ENCODE measurements at places on chromosomes 5 and 9.

GRCh38 chr5:148828511-148829247 lies 2.3 kb downstream of the ADRB2 start:
- H3K4me1 ChIP-seq = peaks cover 33% of the 10 kb centered on the region
- H3K36me3 ChIP-seq = no peaks in the 10 kb centered on the region
- DNase-seq = no peak
- peak overlapping the region; percentile 61 for H3K4me3 ChIP-seq

DNA sequence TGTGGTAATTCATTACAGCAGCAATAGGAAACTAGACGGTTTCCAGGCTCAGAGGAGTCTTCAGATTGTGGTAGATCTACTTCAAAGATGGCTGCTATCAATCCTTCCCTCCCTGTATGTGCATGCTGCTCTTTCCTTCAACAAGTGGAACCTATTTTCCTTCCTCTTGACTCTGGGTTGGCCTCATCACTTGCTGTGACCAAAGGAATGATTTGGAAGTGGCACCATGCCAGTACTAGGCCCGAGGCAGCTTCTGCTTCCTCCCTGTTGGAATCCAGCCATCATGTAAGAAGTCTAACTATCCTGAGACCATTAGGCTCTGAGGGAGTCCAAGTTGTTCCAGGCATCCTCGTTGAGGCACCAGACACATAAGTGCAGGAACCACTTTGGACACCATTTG lies 46.5 kb upstream of the MCTP1 start:
- no peaks in the 10 kb centered on the region for H3K27me3 ChIP-seq
- no peak for DNase-seq
- no peak overlapping the region for H3K4me3 ChIP-seq

- DNase-seq = no peak
- peaks cover 16% of the 10 kb centered on the region for H3K4me1 ChIP-seq
- no peaks in the 10 kb centered on the region for H3K36me3 ChIP-seq
- no peak overlapping the region for H3K27ac ChIP-seq
Observed at GRCh38 chr5:79263290-79263689, 27.4 kb downstream of the JMY start.

DNA sequence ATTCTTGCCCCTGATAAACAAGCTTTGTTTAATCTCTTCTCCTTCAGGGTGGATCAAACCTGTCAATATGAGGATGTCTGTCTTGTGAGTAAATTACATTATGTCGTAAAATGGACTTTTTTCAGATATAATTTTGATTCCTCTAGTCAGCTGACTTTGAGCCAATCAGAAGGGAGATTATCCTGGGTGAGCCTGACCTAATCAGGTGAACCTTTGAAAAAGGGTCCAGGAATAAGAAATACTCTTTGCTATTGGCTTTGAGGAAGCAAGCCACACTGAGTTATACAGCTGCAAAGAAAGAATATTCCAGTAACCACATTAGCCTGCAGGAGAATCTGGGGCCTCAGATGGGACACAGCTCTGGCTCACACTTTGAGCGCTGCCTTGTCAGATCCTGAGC lies 304.3 kb upstream of the ARRDC3 start:
- H3K27ac ChIP-seq = no peak overlapping the region
- no peaks in the 10 kb centered on the region for H3K36me3 ChIP-seq
- H3K4me1 ChIP-seq = no peaks in the 10 kb centered on the region
- no peak overlapping the region for H3K4me3 ChIP-seq
- H3K27me3 ChIP-seq = no peaks in the 10 kb centered on the region
- no peak for DNase-seq

DNA sequence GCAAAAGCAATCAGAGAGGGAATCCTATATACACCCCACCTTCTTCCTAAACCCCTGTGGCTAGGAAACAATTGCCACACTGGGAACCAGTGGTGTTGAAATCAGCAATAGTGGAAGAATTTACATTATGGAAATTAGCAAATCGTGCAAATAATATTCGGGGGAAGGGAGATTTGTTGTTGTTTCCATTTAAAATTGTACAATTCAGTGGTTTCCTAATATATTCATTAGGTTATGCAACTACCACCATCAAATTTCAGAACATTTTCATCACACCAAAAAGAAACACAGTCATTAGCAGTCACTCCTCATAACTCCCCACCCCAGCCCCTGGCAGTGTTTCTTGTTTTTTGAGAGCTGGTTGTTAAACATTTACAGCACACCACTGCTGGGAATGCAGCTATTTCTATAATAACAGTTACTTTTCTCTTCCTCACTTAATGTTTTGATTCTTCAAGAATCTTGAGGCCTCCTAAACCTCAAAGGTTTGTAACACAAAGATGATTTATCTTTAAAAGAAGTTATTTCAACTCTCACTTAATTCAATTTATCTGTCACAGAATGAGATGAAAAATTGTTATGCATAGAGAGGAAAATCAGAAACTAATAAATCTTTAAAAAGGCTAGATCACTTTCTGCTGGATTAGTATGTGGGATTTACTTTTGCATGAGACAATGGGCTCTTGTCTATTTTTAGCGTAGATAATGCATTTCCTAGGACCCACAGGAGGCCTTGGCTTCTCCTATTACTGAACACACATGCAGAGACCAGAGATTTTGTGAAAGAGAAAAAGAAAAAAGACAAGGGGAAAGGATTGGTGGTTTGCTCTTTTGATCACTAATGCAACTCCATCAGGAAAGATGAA lies 91.8 kb upstream of the DAPK1 start:
- no peaks in the 10 kb centered on the region for H3K36me3 ChIP-seq
- H3K27me3 ChIP-seq = no peaks in the 10 kb centered on the region
- H3K27ac ChIP-seq = no peak overlapping the region
- no peak for DNase-seq
- H3K4me1 ChIP-seq = peaks cover 4% of the 10 kb centered on the region

GRCh38 chr5:148090773-148091250 lies 27.0 kb downstream of the SPINK5 start:
- DNase-seq = no peak
- H3K27ac ChIP-seq = no peak overlapping the region
- H3K4me3 ChIP-seq = no peak overlapping the region
- no peaks in the 10 kb centered on the region for H3K36me3 ChIP-seq
- H3K27me3 ChIP-seq = no peaks in the 10 kb centered on the region

DNA sequence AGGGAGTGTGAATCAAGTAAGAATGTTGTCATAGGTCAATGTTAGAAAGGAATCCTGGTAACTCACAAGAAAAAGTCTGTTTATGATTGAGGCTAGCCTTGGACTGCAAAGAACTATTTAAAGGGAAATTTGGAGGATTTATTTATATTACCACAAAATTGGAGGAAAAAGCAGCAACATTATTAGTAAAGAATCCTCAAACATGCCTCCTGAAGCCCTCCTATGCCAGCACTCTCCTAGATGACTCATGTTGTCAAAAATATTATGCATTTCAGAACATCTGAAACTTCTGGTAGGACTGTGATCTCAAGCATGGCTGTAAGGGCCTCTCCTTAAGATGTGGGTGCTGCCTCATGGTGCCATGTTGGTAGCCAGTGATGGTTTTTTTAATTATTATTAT lies 628.5 kb downstream of the CHSY3 start:
- no peak overlapping the region for H3K4me3 ChIP-seq
- H3K36me3 ChIP-seq = no peaks in the 10 kb centered on the region
- H3K27ac ChIP-seq = no peak overlapping the region
- no peaks in the 10 kb centered on the region for H3K27me3 ChIP-seq
- H3K4me1 ChIP-seq = no peaks in the 10 kb centered on the region

GRCh38 chr5:136781464-136781863 lies 416.1 kb upstream of the TRPC7 start:
- H3K4me1 ChIP-seq = no peaks in the 10 kb centered on the region
- no peak for DNase-seq

- H3K4me1 ChIP-seq = peaks cover 7% of the 10 kb centered on the region
- no peak for DNase-seq
- H3K27ac ChIP-seq = no peak overlapping the region
- H3K36me3 ChIP-seq = no peaks in the 10 kb centered on the region
Observed at GRCh38 chr9:130160862-130161470, 11.2 kb upstream of the NCS1 start.

- DNase-seq = no peak
- no peak overlapping the region for H3K4me3 ChIP-seq
- H3K27me3 ChIP-seq = no peaks in the 10 kb centered on the region
- no peak overlapping the region for H3K27ac ChIP-seq
- peaks cover 98% of the 10 kb centered on the region for H3K36me3 ChIP-seq
Observed at GRCh38 chr9:131578731-131579504, 33.6 kb downstream of the PRRT1B start.

- H3K27ac ChIP-seq = no peak overlapping the region
Observed at GRCh38 chr9:15240927-15241326, 66.1 kb downstream of the TTC39B start.

DNA sequence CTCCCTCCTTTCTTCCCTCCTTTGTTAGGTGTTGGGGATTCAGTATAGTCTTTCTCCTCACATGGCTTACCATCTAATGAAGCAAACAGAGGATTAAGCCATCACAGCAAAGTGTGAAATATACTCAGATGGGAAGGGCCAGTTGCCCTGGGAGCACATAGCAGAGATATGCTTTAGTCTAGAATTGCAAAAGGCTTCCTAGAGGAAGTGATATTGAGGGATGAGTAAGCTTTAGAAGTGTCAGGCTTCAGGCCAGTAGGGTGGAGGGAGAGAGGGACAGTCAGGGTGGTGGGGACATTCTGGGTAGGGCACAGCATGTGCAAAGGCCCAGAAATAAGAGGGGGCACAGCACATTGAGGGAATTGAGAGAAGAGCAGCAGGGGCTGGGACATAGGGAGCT lies 46.2 kb upstream of the GLRA1 start:
- H3K4me1 ChIP-seq = no peaks in the 10 kb centered on the region
- no peak overlapping the region for H3K4me3 ChIP-seq
- no peaks in the 10 kb centered on the region for H3K27me3 ChIP-seq
- DNase-seq = no peak

DNA sequence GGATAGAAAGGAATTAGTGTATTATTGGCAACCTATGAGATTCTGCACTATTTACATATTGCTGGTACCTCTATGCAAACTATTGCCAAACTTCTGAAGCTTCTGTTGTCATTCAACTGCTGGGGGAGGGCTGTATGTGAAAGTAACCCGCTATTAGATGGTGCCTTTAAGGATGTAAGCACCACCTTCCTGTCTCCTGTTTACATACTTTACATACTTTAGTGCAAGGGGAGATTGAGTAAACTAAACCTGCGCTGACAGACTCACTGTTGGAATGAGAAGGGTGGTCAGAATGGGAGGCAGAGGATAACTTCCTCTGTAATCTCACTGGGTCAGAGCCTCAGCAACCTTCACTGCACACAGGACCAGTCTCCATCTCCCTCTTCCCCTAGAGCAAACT lies 123.8 kb downstream of the NR3C1 start:
- peaks cover 8% of the 10 kb centered on the region for H3K36me3 ChIP-seq
- no peak overlapping the region for H3K27ac ChIP-seq
- no peak overlapping the region for H3K4me3 ChIP-seq
- H3K4me1 ChIP-seq = peaks cover 6% of the 10 kb centered on the region
- no peaks in the 10 kb centered on the region for H3K27me3 ChIP-seq

- H3K27me3 ChIP-seq = no peaks in the 10 kb centered on the region
- no peak overlapping the region for H3K27ac ChIP-seq
- DNase-seq = no peak
- no peaks in the 10 kb centered on the region for H3K4me1 ChIP-seq
- H3K36me3 ChIP-seq = no peaks in the 10 kb centered on the region
Observed at GRCh38 chr5:3006526-3006925, 255.0 kb upstream of the IRX2 start.

DNA sequence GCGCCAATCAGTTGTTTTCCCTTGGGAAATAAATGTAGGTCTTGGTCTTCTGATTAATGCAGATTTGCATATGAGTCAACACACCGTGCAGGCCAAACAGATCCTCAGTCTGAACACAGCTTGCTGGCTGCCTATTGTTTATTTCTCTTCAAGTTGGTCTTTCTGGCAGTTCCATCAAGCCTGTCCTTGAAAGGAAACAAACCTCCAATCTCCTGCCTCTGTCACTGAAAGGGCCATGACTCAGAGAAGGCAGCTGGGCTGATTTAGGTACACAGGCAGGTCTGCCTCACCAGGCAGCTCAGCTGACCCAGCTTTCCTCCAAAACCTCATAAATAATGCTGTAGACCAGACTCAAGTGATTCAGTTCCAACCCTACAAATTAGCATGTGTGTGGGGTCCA lies 175.9 kb downstream of the MAN2A1 start:
- H3K4me3 ChIP-seq = no peak overlapping the region
- H3K27ac ChIP-seq = no peak overlapping the region
- H3K4me1 ChIP-seq = peaks cover 11% of the 10 kb centered on the region

DNA sequence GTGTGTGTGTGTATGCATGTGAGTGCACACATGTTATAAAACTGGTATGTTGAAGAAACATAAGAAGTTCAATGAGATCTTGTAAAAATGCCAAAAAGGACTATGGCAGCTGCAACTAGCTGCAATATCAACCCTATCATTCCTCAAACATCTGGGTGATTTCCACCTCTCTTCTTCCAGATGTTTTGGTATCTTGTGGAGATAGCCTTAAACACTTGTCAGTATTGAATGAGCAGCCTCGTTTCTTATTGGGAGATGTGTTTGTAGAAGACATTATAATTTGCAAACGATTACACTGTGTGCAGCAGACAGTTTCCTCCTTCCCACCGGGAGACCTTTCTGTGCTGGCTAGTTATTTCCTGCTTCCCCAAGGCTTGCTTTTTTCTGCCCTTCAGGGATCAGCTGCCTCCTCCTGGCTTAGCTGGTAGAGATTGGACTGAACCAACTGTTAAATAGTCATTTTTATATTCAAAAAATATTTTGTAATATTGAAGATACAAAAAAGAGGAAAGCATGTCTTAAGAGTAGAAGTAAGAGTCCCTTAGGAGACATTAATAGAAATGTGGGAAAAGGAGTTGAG lies 168.4 kb upstream of the MPDZ start:
- no peaks in the 10 kb centered on the region for H3K27me3 ChIP-seq
- peak overlapping the region; percentile 12 for H3K27ac ChIP-seq
- H3K36me3 ChIP-seq = no peaks in the 10 kb centered on the region
- no peak for DNase-seq
- H3K4me3 ChIP-seq = no peak overlapping the region

GRCh38 chr5:63961125-63961597 lies 1.1 kb downstream of the HTR1A start:
- H3K27me3 ChIP-seq = peaks cover 15% of the 10 kb centered on the region
- no peaks in the 10 kb centered on the region for H3K4me1 ChIP-seq
- H3K27ac ChIP-seq = no peak overlapping the region
- no peak overlapping the region for H3K4me3 ChIP-seq
- no peaks in the 10 kb centered on the region for H3K36me3 ChIP-seq
- DNase-seq = no peak

DNA sequence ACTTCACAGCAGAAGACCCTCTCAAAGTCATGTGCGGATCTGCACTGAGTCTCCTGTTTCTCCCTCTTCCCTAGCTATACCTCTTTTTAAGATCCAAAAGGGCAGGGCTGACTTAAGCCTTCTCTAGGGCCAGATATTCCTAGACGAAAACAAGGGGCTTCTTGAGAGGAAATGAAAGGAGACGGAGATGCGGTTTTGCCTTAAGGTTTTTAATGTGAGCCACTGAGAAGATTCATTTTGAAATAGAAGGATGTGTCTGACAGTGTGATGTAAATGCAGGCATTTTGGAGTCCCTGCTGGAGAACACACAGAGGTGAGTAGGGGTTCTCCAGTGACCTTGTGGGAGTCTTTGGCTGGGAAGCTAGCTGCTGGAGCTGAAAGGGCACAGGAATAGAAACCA lies 15.6 kb upstream of the IL12B start:
- H3K4me1 ChIP-seq = peaks cover 6% of the 10 kb centered on the region
- H3K27me3 ChIP-seq = no peaks in the 10 kb centered on the region
- no peak for DNase-seq
- no peak overlapping the region for H3K27ac ChIP-seq
- no peaks in the 10 kb centered on the region for H3K36me3 ChIP-seq

- no peaks in the 10 kb centered on the region for H3K36me3 ChIP-seq
- H3K27me3 ChIP-seq = no peaks in the 10 kb centered on the region
- no peaks in the 10 kb centered on the region for H3K4me1 ChIP-seq
- no peak overlapping the region for H3K4me3 ChIP-seq
- no peak overlapping the region for H3K27ac ChIP-seq
Observed at GRCh38 chr5:96175090-96175489, 213.4 kb upstream of the ELL2 start.

Data from esophagus muscularis mucosa (tissue), 4 donors.